ENCODE measurements at places on chromosomes 3 and 15.

GRCh38 chr3:9690451-9691450 lies 12.9 kb upstream of the CPNE9 start:
- DNase-seq, result no peak

DNA sequence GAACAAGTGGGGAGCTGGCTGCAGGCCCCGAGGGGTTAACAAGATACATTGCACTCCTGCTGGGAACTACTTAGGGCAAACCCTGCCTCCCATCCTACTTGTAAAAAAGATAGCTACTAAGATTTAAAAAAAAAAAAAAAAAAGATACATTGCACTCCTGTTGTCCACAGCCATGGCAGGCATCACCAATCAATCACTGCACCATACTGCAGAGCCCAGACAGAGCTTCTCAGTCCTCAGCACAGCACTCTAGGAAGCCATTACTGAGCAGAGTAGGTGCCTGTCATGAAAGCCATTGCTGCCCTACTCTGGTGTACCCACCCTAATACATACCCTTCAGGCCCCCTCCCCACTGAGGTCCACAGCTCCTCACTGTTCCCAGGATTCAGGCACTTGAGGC lies 64.8 kb downstream of the RASGRF1 start:
- DNase-seq, result no peak

DNA sequence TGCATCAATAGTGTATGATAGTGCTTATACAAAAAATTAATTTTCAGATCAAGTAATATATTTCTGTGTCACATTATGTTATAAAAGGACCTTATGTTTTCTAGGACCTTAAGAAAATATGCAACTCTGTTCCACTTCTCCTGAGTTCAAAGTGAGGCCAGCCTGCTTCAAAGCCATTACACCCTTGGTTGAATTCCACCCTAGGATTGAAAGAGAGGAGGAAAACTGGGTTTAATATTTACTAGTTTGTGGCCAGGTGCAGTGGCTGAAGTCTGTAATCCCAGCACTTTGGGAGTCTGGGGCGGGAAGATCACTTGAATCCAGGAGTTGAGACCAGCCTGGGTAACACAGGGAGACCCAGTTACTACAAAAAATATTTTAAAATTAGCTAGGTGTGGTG lies 32.9 kb upstream of the NR1I2 start:
- no peak for DNase-seq

DNA sequence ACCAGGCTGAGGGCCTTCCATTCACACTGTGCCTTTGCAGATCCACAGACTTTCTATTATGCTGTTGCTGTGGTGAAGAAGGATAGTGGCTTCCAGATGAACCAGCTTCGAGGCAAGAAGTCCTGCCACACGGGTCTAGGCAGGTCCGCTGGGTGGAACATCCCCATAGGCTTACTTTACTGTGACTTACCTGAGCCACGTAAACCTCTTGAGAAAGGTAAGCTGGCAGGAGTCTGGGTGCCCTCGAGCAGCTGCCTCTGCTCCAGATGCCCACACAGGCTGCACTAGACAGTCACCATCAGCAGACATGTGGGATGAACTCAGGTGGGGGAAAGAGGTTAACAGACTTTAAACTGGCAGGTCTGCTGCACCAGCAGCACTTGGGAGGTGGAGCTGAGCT lies 8.3 kb downstream of the TF start:
- no peak for DNase-seq

DNA sequence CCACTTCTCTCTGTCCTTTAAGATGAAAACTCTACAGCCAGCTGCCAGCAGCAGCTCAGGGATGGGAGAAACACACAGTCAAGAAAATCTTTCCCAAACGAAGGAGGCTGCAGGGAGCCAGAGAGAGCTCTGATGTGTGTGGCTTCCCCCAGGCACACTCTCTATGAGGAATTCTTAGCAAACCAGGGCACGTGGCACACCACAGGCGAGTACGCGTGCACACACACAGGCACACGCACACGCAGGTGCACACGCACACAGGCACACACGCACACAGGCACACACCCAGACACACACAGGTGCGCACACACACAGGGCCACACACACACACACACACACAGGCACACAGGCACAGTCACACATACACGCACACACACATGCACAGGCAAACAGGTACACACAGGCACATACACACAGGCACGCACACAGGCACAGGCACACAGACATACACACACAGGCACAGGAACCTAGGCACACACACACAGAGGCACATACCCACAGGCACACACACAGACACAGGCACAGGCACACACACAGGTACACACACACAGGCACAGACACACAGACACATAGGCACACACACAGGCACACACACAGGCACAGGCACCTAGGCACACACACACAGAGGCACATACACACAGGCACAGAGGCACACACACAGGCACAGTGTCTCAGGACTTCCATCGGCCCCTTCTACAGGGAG lies 91.5 kb upstream of the ATP2B2 start:
- no peak for DNase-seq

- no peak for DNase-seq
Measured at GRCh38 chr3:40037582-40037981, 228.2 kb downstream of the MYRIP start.

- DNase-seq, result no peak
Measured at GRCh38 chr15:90957031-90957790, 2.5 kb downstream of the RCCD1 start.

- no peak for DNase-seq
Measured at GRCh38 chr3:52091586-52092270, 35.4 kb upstream of the DUSP7 start.

DNA sequence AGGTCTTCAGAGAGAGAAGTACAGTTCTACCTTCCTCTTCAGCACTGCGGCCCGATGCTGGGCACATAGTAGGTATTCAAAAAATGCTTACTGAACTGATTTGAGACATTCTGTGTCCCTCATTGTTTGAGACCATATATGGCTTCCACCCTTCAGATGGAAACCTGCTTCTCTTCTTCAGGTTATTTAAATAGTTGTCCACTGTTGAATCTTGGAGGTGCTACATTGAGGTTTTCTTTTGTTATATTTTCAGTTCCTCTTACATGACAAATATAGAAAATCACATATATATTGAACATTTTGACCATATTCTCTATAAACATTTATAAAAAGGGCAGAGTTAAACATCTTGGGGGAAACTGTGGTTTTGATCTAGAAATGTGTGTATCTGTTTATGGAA lies 200.2 kb upstream of the LRRC3B start:
- no peak for DNase-seq

GRCh38 chr3:72523429-72524151 lies 324.7 kb downstream of the SHQ1 start:
- DNase-seq, result no peak

DNA sequence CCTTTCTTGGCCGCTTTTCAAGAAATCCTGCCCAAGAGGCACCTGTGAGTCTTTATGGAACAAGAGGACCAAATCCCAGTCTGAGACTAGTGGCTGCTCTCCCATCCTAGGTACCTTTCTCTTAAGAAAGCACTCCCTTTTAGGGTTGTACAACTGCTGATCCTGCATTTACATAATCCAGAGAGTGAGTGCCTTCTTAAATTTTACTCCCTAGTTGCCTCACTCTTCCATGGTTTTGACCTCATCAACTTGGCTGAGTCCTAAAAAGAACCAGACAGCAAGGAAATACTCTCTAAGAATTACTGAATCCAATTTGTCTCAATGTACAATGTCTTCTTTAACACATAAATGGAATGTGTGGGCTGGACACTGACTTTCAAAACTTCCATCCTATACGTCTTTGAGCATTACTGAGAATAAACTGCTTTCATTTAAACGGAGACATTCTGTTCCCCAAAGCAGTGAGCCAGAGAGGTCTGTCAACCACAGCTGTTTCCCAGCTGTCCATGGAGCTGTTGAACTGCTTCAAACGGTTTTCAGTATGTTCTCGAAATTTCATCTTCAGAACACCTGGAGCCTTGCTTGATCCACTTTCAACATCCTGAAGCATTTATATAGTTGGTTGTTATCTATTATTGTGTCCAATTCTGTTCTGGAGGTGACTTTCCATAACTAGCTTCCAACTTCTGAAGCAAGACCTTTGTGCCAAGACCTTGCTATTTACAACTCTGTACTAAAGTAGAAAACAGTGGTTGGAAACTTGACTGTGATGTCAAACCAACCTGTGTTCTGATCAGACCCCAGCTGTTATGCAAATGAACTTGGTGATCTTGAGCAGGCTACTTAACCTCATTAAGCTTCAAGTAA lies 179.1 kb downstream of the SLC9A9 start:
- no peak for DNase-seq

DNA sequence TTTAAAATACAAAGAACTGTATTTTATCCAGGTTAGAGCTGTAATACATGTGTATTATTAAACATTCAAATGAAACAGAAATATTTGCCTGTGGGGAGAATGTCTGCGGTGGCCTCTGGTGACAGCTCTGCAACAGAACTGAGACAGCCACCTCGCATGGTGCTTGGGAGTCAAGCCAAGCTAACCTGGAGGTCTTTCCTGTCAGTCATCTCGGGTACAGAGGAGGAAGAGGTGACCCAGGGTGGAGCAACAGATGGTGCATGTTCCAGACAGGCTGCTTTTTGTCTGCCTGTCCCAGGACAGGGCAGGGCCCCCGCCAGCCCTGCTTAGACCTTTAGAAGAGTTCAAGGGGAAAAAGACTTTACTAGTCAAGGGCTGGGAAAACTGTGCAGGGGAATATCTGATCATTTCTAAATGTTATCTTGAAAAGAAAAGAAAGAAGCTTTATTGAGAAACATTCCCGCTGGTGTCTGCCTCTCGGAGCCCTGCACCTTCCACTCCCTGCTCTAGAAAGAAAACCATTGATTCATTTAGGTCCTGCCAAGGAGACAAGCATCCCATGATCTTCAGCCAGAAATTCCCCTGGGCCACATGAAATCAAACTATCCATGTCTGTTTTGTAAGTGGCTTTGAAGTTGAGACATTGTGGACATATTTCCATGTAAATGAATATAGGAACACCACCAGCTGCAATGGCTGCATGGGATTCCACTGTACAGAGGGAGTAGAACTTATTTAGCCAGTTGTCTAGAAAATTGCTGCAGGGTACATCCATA lies 5.5 kb upstream of the NR2E3 start:
- no peak for DNase-seq

DNA sequence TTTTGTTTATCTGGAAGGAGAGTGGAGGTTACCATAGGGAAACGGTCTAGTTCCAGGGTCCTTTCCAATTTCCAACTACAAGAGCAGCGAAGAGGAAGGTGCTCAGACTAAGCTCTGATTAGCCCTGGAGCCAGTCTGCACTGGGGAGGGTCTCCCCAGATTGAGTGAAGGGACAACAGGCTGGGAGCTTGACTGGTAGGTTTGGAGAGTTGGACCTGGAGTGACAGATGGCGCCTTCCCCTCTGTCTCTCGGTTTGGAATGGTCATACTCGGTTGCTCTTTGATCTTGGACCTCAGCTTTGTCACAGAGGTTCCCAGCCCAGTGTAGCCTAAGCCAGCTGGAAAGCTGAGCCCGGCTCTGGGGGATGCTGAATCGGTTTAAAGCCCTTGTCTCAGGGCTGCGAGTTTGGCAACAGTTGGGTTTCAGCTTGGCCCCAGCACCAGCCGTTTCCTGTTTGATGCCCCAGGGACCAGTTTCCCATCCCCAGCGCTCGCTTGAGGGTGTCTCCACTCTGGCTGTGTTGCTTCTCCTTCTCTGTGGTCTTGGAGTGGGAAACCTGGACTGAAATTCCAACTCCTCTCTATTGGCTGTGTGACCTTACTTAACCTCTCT lies 53.1 kb upstream of the ULK4 start:
- DNase-seq, result no peak

DNA sequence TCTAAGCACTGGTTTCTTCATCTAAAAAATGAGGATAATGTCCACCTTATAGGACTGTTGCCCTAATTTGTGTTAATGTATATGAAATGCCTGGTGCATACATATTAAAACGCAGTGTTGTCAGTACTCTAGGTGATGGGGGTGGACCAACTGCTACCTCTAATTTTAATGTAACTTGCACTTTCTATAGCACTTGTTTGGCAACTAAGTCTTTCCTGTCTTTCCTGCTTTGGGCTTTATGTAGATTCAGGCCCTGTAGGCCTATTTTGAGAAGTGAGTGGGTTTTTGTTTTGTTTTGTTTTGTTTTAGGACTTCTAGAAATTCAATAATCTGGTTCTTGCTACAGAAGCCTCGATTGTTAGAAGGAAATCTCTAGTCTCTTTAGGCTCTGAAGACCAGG lies 21.2 kb downstream of the SLC7A14 start:
- no peak for DNase-seq

GRCh38 chr3:152190636-152191183 lies 78.0 kb upstream of the MBNL1 start:
- no peak for DNase-seq

- DNase-seq, result no peak
Measured at GRCh38 chr15:70361891-70362290, 264.2 kb upstream of the TLE3 start.

- no peak for DNase-seq
Measured at GRCh38 chr15:40940296-40940801, 11.2 kb downstream of the DLL4 start.

DNA sequence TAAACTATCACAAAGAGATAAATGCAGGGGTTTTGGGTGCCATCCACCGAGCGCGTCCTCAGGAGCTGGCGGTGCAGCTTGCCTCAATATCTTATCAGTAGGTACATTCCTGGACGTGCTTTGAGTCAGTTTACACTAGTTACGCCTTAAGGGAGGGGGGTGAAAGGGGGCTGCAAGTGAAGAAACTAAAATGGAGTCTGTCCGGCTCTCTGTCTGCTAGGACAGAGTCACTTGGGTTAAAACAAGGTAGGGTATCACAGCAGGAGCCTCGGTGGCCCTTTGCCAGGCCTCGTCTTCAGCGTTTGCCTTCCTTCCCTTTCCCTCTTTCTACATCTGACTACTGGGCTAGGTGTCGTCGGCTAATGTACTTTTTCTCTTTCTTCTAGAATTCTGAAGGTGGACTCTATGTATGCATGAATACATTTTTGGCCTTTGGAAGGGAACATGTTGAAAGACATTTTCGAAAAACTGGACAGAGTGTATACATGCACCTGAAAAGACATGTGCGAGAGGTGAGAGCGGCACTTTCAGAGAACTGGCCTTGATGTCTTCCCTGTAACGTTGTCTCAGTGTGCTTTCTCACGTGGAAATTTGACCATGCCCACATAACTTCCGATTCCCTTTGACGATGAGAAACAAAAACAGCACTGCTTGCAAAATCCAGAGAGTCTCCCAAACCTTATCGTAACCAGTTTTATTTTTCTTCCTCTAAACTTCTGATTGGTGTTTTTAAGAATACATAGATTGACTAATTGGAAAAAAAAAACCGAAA lies 28.8 kb downstream of the USP13 start:
- no peak for DNase-seq

DNA sequence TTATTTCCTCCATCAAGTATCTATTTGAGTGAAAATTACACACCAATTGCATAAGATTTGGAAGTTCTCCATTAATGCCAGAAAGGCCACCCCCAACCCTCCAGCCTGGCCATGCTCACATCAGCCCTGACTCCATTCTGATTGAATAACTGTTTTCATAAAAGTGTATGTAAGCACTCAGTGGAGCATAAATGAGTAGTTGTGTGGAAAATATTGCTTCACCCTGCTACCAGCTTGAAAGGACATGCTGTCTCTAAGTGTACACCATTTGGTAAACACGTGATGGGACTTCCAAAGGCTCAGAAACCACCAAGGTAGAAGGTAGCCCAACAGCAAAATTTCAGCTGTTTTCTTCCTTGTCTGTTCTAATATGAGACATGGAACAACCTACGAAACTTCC lies 393.8 kb downstream of the ZNF385D start:
- DNase-seq, result no peak

GRCh38 chr3:118097226-118097625 lies 937.4 kb downstream of the IGSF11 start:
- no peak for DNase-seq

GRCh38 chr3:137970914-137971831 lies 38.8 kb upstream of the CLDN18 start:
- DNase-seq, result peak; percentile 45

GRCh38 chr15:26358708-26359107 lies 414.2 kb downstream of the GABRB3 start:
- DNase-seq, result no peak
